ENCODE measurements at places on chromosomes 6 and 20.

DNA sequence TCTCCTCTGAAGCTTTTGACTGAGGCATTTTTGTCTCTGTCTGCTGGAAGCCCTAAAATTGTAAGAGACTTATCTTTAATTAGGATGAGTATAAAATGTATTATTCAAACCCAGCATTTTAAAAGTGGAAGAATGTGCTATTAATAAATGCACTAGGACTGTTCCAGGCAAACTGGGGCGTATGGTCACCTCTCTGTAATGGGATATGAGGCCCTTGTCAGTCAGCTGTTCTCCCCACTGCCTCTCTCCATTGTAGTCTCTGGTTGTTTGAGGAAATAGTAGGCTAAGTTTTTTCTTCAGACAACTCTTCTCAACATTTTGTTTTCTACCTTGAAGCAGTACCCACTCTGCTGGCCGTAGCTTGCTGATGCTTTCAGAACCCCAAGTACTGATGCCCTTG lies 14.3 kb upstream of the DEF6 start:
- H3K27me3 ChIP-seq, result no peaks in the 10 kb centered on the region
- peaks cover 22% of the 10 kb centered on the region for H3K4me1 ChIP-seq
- no peak overlapping the region for H3K27ac ChIP-seq

GRCh38 chr6:18997375-18997826 lies 610.3 kb downstream of the RNF144B start:
- peak; percentile 34 for DNase-seq
- H3K27me3 ChIP-seq, result no peaks in the 10 kb centered on the region
- no peak overlapping the region for H3K4me3 ChIP-seq
- H3K36me3 ChIP-seq, result no peaks in the 10 kb centered on the region

DNA sequence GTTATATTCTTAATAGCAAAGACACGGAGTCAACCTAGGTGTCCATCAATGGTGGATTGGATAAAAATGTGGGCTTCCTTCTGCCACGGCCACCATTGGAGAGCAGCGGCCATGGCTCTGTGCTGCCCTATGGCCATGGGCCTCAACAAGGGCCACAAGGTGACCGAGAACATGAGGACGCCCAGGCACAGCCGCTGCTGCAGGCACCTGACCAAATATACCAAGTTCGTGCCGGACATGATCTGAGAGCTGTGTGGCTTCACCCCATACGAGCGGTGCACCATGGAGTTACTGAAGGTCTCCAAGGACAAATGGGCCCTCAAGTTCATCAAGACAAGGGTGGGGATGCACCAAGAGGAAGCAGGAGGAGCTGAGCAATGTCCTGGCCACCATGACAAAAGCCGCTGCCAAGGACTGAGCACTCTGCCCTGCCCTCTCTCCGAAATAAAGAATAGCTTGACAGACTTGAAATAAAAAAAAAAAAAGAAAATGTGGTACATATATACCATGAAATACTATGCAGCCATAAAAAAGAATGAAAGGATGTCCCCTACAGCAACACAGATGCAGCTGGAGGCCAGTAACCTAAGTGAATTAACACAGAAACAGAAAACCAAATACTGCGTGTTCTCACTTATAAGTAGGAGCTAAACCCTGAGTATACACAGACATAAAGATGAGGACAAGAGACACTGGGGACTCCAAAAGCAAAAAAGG lies 81.0 kb downstream of the FKBP5 start:
- H3K27ac ChIP-seq, result no peak overlapping the region
- no peak for DNase-seq
- H3K4me3 ChIP-seq, result no peak overlapping the region
- no peaks in the 10 kb centered on the region for H3K27me3 ChIP-seq

- no peaks in the 10 kb centered on the region for H3K36me3 ChIP-seq
- H3K27me3 ChIP-seq, result no peaks in the 10 kb centered on the region
- peaks cover 14% of the 10 kb centered on the region for H3K4me1 ChIP-seq
- no peak for DNase-seq
- H3K4me3 ChIP-seq, result no peak overlapping the region
Observed at GRCh38 chr20:23101696-23102406, 15.7 kb upstream of the CD93 start.

- H3K4me3 ChIP-seq, result no peak overlapping the region
- no peak for DNase-seq
- H3K4me1 ChIP-seq, result no peaks in the 10 kb centered on the region
- no peaks in the 10 kb centered on the region for H3K36me3 ChIP-seq
- no peak overlapping the region for H3K27ac ChIP-seq
- H3K27me3 ChIP-seq, result no peaks in the 10 kb centered on the region
Observed at GRCh38 chr6:117521791-117522502, 39.5 kb downstream of the DCBLD1 start.

DNA sequence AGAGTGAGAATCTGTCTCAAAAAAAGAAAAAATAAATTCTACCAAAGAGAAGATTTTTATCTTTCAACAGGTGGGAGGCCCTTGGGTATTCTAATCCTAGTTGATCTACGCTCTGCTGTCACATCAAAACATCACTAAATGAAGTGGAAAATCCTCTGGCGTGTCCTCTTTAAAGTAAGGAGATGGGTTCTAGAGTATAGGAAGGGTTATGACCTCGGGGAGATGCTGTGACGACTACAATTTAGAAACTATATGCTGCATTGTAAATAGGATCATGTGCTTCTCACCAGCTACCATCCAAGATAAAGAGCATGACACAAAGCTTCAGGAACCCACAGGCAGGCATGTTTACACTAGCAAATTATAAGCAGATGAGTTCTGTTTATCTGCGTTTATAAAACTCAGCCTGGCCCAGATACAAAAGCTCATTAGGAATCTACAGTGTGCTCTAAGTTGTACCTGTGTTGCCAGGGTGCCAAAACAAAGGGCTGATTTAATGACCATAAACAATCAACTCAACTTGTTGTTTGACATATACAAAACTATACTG lies 197.1 kb upstream of the PLN start:
- peak; percentile 52 for DNase-seq
- no peak overlapping the region for H3K4me3 ChIP-seq
- peak overlapping the region; percentile 59 for H3K27ac ChIP-seq

DNA sequence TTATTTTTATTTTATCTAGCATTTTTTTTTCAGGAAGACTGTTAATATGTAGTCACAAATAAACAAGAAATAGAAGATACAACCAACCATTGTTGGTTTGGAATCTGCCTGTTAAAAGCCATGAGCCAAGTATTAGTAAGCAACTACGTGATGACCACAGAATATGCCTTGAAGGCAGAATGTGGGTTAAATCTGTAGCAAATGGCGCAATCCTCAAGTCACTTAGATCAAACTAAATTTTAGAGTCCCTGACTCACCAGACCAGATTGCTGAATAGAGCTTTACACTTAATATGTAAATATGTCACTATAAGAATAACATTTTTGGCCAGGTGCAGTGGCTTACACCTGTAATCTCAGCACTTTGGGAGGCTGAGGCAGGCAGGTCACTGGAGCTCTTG lies 800.1 kb upstream of the CITED2 start:
- no peaks in the 10 kb centered on the region for H3K36me3 ChIP-seq
- peaks cover 9% of the 10 kb centered on the region for H3K4me1 ChIP-seq
- H3K4me3 ChIP-seq, result no peak overlapping the region
- DNase-seq, result peak; percentile 56
- H3K27ac ChIP-seq, result no peak overlapping the region

GRCh38 chr6:3376893-3377535 lies 79.8 kb downstream of the SLC22A23 start:
- H3K27me3 ChIP-seq, result no peaks in the 10 kb centered on the region
- no peaks in the 10 kb centered on the region for H3K36me3 ChIP-seq
- no peaks in the 10 kb centered on the region for H3K4me1 ChIP-seq
- no peak overlapping the region for H3K4me3 ChIP-seq
- H3K27ac ChIP-seq, result no peak overlapping the region
- no peak for DNase-seq

DNA sequence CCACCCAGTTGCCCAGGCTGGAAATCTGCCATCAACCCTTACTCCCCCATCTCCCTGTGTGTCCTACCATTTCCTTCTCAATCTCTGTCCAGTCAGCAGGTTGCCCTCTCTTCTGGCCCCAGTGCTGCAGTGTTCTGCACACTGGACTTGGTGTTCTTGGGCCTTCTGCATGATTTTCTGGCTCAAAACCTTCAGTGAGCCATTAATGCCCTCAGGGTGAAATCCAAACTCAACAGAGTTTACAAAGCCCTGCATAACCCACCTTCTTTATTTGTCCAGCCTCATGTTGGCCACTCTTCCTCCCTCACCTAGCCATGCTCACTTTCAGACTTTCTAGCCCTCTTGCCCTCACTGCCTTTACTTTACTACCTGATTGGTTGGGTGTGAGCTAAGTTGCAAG lies 5.0 kb upstream of the GSTA3 start:
- no peaks in the 10 kb centered on the region for H3K27me3 ChIP-seq
- H3K4me1 ChIP-seq, result no peaks in the 10 kb centered on the region
- H3K36me3 ChIP-seq, result no peaks in the 10 kb centered on the region
- H3K4me3 ChIP-seq, result no peak overlapping the region
- H3K27ac ChIP-seq, result no peak overlapping the region
- DNase-seq, result no peak

GRCh38 chr20:55252521-55252920 lies 752.8 kb downstream of the CBLN4 start:
- no peak overlapping the region for H3K27ac ChIP-seq
- no peaks in the 10 kb centered on the region for H3K27me3 ChIP-seq
- H3K4me3 ChIP-seq, result no peak overlapping the region
- H3K36me3 ChIP-seq, result no peaks in the 10 kb centered on the region

All from SJCRH30 (cell line).